Smooth muscle cell of bladder (primary cell): ENCODE measurements at places on chromosomes 7 and 10. TPM values are rescaled to one million over a fixed set of nuclear protein-coding genes. Genes with fewer than 3 reads are reported as not detected.

The CYP3A4 gene
- total RNA-seq: not detected in 2 replicates

The ASB15 gene
- not detected in 2 replicates for total RNA-seq

The SMNDC1 gene
- 4.9 and 5.0 TPM in 2 replicates for total RNA-seq

The GJC3 gene
- under 0.01 and 0.09 TPM in 2 replicates for total RNA-seq

The ITPRID1 gene
- not detected in 2 replicates for total RNA-seq

The GPER1 gene
- 1.00 and 1.5 TPM in 2 replicates for total RNA-seq
